CMK (cell line): ENCODE measurements at places on chromosomes 3 and 15.

DNA sequence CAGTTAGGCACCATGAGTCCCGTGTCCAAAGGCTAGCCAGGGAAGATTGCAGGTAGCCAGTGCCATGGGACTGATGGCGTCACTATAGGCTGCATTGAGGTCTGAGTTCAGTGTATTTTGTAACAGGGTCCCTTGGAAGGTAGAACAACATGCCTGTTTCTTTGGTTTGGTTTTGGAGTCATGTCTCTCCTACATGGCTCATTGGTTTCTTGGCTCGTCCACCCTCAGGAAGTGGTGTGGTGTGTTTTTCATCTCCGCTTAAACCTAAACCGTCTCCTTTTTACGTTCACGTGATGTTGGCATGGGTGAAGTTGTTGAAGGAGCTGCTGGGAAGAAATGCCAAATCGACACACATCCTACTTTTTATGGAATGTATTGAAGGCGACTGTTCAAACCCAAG lies 71.6 kb downstream of the FLNB start:
- DNase-seq = no peak

GRCh38 chr3:117587416-117587815 lies 877.8 kb downstream of the TUSC7 start:
- DNase-seq = no peak

- DNase-seq = no peak
Observed at GRCh38 chr3:162165346-162165745, 668.7 kb downstream of the OTOL1 start.

- DNase-seq = no peak
Observed at GRCh38 chr3:11236588-11237461, 35.4 kb upstream of the ATG7 start.

DNA sequence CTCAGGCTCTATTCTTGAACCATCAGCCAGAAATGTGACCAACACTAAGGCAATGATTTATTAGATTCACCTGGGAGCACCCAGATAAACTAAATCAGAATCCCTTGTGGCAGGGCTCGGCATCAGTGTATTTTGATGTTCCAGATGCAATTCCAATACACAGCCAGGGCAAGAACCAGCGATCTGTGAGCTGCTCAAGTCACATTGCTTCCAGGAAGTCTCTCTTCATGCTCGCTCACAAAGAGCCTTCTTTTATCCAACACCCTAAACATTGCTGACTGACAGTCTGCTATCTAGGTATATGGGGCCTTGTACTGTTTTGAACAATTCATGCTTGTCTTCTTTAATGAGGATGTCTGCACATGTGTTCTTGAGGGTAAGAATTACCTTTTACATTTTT lies 40.9 kb upstream of the GOLGA8J start:
- no peak for DNase-seq

- DNase-seq = no peak
Observed at GRCh38 chr3:160012108-160012507, 23.5 kb downstream of the IL12A start.

- DNase-seq = no peak
Observed at GRCh38 chr15:74777769-74778598, 3.9 kb upstream of the CSK start.

GRCh38 chr3:180295811-180296210 lies 259.1 kb upstream of the PEX5L start:
- DNase-seq = no peak

- DNase-seq = no peak
Observed at GRCh38 chr15:73518876-73519733, 76.1 kb downstream of the REC114 start.

GRCh38 chr15:101357885-101358284 lies 62.8 kb upstream of the SNRPA1 start:
- no peak for DNase-seq

DNA sequence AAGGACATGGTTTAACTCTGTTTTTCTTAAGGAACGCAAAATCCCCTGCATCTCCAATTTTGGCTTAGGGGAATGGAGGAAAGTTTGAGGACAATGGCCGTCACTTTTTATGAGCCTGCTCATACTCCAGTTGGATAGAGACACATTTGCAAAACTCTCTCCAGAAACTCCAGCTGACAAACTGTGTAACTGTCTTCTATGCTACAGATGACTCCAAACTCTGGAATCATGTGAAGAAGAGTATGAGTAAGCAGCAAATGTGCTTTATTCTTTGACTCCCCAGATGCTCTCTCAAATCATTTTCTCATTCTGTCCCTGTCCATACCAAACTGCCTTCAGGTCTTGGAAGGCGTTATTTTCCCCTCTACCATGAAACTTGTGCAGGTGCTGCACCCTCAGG lies 226.5 kb upstream of the GPR149 start:
- no peak for DNase-seq

DNA sequence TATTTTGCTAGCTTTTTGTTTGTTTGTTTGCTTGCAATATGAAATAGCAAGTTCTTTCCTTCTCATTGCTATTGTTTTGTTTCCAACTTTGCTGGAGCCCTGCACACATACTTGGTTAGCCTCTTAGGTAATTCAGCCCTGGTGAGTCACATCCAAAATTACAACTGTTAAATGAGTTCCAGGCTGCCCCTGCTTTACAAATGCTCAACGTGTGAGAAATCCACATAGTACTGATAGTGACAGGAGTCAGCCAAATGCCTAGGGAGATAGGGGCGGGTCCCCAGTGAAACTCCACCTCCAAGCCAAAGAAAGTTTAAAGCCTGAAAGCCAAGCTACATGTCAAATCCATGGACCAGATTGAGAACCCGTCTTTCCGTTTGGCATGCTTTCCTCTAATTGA lies 81.3 kb upstream of the RNF7 start:
- no peak for DNase-seq

DNA sequence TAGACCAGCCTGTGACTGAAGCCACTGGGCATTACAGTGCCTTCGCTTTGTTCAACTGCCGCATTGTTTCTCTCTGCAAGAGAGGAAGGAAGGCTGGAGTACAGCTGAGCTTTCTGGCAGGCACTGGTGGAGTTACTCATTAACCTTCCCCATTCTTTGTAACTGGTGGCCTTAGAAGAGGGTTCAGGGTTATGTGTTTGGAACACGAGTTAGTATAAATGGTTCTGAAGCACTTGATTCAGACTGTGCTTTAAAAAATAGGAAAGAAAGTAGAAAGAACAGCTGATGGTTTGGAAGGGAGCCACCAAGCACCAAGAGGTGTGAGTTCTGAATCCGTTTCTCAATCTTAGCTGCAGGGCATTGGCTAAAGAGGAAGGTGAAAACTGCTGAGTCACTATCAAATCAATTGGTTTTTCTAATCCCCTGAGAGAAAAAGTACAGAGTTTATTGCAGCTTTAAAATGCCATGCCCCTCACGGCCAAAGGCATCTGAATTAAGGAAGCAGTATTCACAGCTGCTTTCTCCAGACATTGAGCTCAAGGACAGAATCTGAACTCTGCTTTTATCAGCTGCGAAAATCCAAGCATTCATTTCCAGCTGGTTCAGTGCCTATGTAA lies 3.6 kb downstream of the HGD start:
- no peak for DNase-seq

DNA sequence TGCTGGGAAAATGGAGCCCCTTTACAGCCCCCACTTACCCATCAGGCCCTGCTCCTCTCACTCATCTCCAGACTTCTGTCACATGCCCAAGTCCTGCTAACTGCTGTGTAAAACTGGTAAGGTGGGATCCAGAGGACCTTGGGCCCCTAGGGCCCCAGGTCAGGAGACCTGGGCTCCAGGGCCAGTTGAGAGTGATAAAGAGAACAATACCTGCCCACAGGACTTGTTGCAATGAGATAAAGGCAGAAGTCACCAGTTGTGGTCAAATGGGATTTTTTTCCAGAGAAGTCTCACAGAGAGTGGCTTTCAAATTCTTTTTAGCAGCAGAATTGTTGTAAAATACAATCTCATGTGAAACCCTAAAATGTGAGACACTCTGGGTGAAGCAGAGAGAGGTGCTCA lies 753 bp downstream of the FURIN start:
- DNase-seq = no peak

GRCh38 chr15:93424131-93424530 lies 335.1 kb upstream of the RGMA start:
- DNase-seq = no peak

GRCh38 chr3:177035676-177036075 lies 161.6 kb downstream of the TBL1XR1 start:
- no peak for DNase-seq

GRCh38 chr3:183356920-183357319 lies 71.5 kb downstream of the MCF2L2 start:
- DNase-seq = no peak

- DNase-seq = no peak
Observed at GRCh38 chr3:149507491-149508324, 33.2 kb downstream of the TM4SF4 start.

- DNase-seq = no peak
Observed at GRCh38 chr3:35705904-35706303, 66.6 kb downstream of the ARPP21 start.

GRCh38 chr3:118882353-118882947 lies 152.2 kb downstream of the IGSF11 start:
- DNase-seq = peak; percentile 14

GRCh38 chr3:10263646-10264363 lies 15.5 kb downstream of the TATDN2 start:
- DNase-seq = no peak

GRCh38 chr15:60375306-60375705 lies 22.5 kb downstream of the ANXA2 start:
- DNase-seq = no peak

DNA sequence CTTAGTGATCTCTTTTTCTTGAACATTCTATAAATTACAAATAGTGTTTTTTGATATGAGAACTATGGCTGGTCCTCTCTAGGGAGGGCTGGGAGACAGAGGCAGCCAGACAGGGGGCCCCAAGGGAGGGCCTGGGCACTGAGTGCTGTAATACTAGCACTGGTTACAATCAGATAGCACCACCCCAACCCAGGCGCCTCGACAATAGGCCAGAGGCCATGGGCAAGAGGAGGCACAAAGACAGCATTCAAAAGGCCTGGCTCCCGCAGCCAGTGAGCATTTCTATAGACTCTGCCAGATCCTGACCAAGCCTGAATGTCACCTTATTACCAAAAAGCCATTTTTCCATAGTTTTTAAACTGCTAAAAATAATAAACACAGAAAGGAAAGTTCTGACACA lies 158.5 kb downstream of the THRB start:
- no peak for DNase-seq

DNA sequence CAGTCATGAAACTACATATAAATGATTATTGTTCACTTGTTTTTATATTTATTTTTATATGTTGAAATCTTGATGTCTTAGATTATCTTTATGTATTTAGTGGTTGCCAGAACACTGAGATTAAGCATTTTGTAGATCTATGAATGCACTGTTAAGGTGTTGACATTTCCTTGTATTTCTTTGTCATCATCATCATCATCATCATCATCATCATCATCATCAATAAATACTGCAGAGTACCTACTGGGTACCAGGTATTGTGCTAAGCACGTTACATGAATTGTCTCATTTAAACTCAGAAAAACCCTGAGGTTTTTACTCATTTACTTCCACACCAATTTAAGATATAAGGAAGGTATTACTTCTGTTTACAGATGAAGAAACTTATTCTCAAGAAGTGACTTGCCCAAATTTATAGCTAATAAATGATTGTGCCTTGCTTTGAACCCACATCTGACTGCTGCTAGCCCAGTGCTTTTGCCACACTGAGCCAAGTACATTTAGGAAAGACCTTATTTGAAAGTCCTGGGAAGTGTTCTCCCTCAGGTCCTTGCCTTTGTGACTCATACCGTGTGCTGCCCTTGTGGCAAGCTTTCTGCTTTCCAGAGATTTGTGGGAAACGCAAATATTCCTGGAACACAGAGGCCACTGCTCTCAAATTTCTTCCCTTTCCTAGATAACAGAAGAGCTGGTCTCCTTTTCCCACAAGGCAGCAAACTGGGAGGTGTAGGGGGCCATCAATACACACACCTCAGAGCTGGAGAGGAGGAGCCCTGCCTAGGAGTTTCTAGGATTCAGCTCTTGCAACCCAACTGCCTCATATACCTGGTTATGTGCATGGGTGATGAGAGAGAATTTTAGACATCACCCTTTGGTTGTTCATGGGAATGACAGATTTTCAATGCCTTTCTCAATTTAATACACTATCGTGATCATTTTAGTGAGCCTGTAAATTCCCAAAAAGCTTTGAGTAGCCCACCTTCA lies 115.4 kb upstream of the C15orf61 start:
- no peak for DNase-seq

DNA sequence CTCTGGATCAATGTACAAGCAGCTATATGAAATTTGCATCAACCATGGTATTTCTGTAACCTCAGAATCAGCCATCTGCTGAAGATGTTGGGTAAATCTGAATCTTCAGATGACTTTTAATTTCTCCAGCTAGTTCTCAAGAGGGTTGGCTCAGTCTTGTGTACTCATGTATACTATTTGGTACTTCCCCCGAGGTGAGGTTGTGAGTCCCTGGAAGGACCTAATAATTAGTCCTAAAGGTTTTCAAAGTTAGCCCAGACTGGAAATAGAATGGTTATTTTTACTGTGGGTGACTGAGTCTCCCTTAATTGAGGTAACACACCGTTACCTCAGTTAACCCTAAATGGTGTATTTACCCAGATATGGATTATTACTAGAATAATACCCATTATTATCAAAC lies 104.3 kb upstream of the THSD4 start:
- no peak for DNase-seq

DNA sequence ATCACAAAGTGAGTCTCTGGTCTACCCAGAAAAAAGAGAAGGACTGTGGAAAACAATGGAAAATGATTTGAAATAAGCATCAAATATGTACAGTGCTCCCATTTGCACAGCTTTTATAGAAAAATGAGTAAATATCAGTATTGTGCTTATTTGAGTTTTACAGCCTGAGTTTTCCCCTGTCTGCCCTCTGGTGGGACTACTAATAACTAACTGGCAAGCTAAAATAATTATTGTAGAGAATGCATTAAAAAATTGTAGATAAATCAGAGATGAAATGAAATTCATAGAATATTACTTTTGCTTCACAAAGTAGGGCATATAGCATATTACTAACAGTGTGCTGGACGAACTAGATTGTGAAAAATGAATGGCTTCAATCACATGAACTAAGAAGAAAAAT lies 287.1 kb downstream of the NAALADL2 start:
- no peak for DNase-seq

DNA sequence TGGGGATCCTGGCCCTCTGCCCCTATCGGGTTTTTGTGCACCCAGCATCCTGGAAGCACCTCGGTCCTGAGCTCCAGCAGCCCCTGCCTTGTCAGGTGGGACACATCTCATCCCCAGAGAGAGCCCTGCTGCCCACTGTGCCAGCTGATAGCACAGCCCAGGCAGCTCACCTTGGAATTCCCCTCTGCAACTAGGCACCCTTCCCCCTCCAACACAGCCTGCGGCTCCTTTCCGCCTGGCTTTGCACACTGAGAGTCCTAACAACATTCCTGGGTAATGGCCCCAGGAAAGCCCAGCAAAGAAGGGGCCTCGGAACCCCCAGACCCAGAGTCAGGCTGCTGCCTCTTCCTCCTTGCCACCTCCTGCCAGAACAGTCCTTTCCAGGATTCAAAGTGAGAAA lies 5.9 kb downstream of the HCN4 start:
- DNase-seq = no peak

DNA sequence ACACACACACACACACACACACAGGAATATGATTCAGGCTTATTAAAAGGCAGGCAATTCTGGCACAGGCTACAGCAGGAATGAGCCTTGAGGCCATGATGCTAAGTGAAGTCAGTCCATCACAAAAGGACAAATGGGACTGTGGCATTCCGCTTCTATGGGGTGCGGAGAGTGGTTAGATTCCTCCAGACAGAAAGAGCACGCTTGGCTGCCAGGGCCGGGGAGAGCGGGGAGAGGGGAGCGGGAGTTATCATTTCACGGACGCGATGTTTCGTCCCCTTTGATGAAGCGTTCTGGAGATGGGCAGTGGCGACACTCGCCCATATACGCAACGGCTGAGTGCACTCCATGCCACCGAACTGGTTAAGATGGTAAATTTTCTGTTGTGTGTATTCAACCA lies 58.5 kb upstream of the FAM174B start:
- no peak for DNase-seq
